Lower lobe of right lung (tissue), 2 donors: ENCODE measurements at places on chromosomes 16 and 17.

- DNase-seq: no peak
Measured at GRCh38 chr16:77790009-77790372, 1.6 kb downstream of the VAT1L start.

DNA sequence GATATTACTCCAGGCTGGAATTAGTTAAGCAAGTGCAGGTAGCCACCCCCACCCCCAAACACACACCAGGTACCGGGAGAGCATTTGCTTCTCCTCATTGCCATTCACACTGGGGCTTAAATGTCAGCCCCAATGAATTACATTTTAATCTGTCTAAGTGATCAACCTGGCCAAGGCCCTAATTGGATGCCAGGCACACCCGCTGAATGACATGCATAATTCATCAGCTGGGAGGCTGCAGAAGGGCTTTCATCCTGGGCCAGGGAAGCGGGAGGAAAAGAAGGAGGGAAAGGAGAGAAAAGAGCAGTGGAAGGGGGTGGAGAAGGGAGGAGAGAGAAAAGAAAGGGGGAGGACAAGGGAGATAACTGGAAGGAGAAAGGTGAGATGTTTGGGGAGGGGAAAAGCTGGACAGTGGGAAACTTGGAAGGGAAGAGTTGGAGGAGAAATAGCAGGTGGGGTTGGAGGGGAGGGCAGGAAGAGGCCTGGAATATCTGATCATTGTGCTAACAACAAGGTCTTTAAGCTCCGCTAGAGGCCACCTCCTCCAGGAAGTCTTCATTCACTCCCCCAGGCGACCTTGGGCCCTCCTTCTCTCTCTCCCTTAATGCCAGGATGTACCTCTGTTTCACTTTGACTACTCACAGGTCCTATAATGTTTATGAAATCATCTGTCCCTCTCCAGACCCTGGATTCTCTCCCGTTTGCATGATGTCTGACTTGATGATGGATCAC, 40.1 kb upstream of the CES5A start:
- DNase-seq: no peak

DNA sequence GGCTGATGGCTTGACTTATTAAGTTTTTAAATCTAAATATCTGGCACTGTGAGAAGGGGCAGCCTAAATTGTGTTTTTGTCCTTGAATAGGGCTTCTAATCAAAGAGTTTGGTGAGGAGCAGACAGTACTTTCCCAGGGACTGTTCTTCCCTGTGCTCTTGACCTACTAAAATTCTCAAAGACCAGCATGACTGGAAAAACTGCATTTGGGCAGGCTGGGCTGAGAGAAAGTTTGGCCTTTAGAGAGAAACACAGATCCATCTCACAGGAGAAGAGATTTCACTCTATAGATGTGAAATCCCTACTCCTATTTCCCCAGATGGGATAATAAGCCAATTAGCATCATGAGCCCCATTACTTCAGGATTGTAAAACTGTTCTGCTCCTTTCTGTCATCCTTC, 7.3 kb downstream of the PCTP start:
- no peak for DNase-seq

GRCh38 chr17:42561897-42562387, at the start of gene COASY:
Gene COASY, plus strand, starts transcription at chr17:42562148. Its CDS starts 475 bp downstream, at chr17:42562623.
- DNase-seq: peak; percentile 97

GRCh38 chr16:64276646-64277045, 845.2 kb downstream of the CDH11 start:
- no peak for DNase-seq

DNA sequence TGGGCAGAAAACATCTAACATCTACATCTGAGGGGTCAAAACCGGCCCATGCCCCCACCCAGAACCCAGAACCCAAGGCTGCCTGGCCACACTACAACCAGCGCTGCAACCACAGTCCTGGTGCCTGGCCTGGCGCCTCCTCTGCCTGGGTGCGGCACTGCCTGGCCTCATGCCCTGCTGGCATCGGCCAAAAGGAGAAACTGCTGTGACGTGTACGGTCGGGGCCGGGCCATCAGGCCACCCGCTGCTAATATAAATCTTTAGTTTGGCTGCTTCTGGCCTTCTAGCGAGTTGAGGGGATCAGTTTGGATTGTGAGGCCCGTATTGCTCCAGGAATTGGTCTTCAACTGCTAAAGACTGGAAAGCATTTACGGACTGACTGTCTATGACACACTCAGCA, 22.8 kb downstream of the TMEM204 start:
- DNase-seq: no peak

GRCh38 chr17:17752821-17753321, 71.6 kb downstream of the RAI1 start:
- DNase-seq: no peak

DNA sequence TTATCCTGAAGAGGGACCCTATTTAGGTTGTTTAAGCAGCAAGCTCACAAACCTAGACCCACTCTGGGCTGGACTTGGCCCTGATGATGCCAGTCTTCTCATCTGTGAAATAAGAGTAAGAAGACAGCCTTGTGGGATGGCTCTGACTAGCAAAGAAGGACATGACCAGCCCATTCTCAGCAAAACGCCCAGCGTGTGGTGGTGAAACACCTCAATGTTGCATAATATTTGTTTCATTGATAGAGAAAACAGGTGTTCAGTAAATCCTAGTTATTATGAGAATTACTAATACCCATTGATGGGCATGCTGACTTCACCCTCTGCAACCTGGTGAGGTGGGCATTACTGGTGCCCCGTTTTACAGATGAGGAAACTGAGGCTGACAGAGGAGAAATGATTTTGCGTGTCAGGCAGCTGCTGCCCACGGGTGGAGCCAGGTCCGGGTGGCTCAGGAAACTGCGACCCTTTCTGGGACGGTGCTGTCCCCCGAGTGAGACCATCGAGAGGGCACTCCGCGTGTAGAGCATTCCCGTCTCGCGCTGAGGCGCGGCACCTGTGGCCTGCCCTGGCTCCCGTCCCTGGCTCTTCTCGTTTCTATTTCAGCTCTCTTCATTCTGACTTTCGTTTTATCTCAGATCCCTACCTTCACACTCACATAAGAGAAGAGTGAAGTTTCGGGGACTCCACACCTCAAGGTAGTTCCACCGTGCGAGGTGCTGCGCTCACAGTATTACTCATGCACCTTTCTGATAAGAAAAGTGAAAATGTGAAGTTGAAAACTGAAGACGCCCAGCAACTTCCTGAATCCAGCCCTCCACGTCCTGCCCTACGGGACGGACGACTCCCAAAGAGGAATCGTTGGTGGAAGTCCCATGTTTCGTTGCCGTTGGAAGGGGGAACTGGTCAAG, 48.5 kb downstream of the IRF8 start:
- DNase-seq: no peak

GRCh38 chr17:71440513-71440912, 680.3 kb upstream of the SOX9 start:
- DNase-seq: no peak

GRCh38 chr16:3963886-3964685, 83.6 kb upstream of the CREBBP start:
- DNase-seq: no peak

DNA sequence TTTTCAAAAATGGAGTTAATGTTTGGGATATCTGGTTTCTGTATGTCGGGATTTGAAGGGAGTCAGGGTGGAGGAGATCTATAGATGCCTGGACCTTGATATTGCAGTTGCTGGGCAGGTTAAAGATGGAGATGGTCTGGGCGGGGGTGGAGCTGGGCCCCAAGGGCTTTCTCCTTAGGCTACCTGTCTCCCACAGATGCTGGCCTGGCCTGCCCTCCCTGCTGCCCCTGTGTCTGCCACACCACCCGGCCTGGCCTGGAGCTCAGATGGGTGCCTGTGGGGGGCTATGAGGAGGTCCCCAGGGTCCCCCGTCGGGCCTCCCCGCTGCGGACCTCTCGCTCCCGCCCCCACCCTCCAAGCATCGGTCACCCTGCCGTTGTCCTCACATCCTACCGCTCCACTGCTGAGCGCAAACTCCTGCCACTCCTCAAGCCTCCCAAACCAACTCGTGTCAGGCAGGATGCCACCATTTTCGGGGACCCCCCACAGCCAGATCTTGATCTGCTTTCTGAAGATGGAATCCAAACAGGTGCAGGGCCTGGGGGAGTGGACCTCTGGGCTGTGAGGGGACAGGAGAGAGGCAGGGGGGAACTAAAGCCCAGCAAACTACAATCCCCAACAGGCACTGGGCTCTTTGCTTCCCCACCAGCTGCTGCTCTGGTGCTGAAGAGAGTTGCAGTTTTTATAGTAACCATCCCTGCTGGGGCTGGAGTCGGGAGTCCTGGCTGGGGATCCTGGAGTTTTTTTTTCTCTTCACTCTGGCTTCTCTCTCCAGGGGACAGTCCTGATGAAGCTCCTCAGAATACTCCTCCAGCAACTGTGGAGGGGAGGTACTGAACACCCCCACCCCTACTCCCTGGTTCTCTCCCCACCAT, 2.9 kb downstream of the ARHGEF15 start:
- no peak for DNase-seq

DNA sequence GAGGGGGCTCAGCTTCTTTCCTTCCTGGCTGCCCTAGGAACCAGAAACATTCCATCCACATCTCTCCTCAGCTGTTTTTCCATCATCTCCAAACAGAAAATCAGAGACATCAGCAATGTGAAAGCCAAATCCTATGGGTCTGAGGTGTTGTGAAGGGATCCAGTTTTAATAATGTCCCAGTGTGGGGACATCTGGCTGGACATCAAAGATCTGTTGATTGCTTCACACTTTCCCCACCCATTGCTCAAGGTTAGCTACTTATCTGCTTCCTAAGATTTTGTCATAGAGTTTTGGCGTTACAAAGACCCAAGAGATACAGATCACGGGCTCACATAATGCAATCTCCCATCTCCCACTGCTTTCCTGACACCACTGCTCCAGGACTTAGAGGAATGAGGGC, 47.8 kb upstream of the AXIN2 start:
- DNase-seq: no peak

DNA sequence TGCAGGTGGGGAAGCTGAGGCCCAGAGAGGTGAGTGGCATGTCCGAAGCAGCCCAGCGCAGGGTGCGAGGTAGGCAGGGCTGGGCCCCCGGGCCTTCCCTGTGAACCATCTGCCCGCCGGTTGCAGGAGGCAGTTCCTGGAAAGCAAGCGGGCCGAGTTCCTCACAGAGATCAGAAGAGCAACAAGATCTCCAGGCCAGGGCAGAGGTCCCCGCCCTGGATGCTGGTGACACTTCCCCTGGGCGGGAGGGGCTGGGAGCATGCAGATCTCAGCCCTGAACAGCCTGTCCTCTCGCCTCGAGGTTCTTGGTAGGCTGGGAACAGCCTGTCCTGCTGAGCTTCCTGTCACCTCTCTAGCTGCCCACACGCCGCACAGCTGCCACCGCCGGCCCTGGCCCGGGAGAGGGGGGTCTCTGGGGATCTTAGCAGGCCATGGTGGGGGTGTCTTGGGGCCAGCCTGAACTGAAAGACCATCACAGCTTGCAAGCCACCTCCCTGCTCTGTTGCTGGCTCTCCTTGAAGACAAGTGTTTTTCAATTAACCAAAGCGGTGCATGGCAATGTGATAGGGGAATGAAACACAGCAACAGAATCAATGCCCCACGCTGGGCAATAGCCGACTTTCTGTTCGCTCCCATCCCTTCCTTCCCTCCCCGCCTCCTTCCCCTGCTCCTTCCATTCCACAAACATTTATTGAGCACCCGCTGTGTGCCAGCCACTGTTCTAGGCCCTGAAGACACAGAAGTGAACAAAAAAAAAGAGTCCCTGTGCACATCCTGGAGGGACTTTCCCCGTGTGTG, 31.7 kb downstream of the SOCS1 start:
- peak; percentile 91 for DNase-seq

DNA sequence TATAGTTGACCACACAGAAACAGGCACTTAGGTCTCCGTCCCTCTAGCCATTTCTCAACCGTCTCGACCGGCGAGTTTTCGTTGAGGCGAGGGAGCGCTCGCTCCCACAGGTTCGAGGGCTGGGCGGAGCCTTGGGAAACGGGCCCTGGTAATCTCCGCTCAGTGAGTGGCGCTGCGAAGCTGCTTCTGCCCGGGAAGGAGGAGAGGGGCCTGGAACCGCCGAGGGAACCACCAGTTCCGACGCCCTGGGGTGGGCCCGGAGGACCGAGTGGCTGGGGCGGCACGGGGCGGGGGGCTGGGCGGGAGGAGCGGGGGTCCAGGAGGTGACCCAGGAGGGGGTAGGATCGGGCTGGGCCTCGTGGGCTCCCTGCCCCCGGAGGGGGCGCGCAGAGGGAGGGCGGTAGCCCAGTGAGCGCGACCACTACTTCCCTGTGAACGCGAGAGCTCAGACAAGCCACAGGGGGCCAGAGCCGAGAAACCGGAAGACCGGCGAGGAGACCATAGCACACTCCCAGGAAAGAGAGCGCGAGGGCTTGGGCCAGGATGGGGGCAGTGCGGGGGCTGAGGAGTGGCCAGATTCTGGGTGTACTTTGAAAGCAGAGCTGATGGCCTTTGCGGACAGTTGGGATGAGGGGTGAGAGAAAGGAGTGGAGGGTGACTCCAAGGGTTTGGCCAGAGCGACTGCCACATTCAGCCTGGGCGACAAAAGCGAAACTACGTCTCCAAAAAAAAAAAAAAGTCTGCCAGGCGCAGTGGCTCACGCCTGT, 29.9 kb upstream of the ARL4D start:
- peak; percentile 90 for DNase-seq

GRCh38 chr17:37142294-37142896, 193.6 kb downstream of the AATF start:
- no peak for DNase-seq

GRCh38 chr16:4927661-4928060, 9.3 kb downstream of the PPL start:
- DNase-seq: no peak

DNA sequence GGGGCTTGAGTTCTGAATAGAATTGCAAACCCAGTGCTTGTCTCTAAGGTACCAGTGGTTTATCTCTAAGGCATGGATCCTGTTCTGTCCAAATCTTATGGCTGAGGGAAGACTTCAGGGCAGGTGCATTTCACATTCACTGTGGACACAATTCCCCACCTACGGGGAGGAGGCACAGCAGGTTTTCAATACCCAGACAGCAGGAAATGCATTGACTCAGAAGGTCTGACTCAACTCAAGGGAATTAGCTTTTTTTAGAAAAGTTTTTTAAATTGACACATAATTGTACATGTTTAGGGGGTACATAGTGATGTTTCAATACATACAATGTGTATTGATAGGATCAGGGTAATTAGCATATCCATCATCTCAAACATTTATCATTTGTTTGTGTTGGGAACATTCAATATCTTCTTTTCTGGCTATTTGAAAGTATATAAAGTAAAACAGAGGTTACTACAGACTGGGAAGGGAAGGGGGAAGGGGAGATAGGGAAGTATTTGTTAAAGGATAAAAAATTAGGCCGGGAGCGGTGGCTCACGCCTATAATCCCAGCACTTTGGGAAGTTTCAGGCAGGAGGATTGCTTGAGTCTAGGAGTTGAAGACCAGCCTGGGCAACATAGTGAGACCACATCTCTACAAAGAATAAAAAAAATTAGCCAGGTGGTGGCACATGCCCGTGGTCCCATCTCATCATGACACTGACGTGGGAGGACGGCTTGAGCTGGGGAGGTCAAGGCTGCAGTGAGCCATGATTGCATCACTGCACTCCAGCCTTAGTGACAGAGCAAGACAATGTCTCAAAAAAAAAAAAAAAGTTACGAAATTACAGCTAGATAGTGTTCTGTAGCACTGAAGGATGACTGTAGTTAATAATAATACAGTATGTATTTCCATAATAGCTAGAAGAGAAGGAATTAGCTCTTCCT, 54.9 kb downstream of the RGS9 start:
- DNase-seq: no peak
